ENCODE measurements at places on chromosomes 7 and 10.

GRCh38 chr7:150471886-150472285 is 21.5 kb downstream of the GIMAP8 start:
- DNase-seq: no peak

DNA sequence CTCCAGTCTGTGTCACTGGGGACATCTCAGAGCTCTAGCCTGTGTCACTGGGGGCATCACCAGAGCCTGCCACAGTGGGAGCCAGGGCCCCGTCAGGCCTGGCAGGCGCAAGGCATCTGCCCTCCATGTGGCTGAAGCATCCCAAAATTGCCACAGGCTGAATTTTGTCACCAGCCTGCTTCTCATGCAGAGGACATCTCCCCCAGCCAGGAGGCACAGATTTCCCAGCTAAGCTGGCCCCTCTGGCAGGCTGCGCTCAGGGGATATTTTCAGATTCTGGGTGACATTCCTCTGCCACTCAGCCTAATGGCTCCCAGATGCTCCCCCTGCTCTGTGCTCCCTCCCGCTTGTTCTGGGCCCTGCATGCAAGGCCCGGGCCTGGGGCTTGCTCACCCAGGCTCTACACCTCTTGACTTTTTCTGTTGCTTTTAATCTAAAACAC is 64.6 kb downstream of the COL13A1 start:
- no peak for DNase-seq

DNA sequence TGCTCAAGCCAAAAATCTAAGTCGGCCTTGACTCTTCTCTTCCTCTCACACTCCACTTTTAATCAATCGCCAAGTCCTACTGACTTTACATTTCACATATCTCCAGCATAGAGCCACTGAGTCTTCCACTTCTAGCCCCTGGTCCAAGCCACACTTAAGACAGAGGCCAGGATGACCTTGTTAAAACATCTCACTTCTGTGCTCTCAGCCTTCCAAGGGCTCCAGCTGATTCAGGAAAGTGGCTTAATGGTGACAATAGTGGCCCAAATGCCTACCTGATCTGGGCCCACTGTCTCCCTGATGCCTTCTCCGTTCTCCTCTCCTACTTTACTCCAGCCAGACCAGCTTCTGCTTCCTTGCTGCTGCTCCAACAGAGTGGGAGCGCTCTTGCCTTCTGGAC is 4.4 kb downstream of the TBATA start:
- DNase-seq: no peak

- DNase-seq: no peak
These were observed 40.0 kb upstream of the ASAH2 start for GRCh38 chr10:50291261-50291850.

GRCh38 chr7:42292991-42293521 is 56.0 kb upstream of the GLI3 start:
- DNase-seq: no peak

- no peak for DNase-seq
These were observed 874 bp downstream of the BAIAP2L1 start for GRCh38 chr7:98399890-98400541.

GRCh38 chr10:34635111-34635510 is 180.0 kb downstream of the PARD3 start:
- no peak for DNase-seq

DNA sequence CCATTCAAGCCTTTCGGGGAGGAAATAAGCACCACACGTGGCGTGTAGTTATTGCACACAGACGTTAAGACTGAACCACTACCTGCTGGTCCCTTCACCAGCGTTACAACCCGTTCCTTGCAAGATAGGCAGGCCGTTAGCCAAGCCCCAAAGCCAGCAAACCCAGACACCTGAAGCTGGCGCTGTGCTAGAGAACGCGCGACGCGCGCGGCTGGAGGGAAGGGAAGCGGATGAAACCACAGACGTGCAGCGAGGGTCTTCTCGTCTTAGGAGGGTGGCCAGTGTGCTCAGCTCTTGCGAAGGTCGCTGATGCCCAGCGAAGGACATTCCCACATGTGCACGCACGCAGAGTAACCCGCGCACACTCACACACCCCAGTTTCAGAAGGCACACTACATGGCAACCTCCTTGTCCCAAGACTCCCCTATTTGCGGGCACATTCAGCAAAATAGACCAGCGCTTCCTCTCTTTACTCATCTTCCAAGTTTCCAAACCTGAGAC is 980 bp downstream of the TMEM26 start:
- DNase-seq: no peak

- no peak for DNase-seq
These were observed 269.5 kb downstream of the TSPAN12 start for GRCh38 chr7:120588416-120588815.

DNA sequence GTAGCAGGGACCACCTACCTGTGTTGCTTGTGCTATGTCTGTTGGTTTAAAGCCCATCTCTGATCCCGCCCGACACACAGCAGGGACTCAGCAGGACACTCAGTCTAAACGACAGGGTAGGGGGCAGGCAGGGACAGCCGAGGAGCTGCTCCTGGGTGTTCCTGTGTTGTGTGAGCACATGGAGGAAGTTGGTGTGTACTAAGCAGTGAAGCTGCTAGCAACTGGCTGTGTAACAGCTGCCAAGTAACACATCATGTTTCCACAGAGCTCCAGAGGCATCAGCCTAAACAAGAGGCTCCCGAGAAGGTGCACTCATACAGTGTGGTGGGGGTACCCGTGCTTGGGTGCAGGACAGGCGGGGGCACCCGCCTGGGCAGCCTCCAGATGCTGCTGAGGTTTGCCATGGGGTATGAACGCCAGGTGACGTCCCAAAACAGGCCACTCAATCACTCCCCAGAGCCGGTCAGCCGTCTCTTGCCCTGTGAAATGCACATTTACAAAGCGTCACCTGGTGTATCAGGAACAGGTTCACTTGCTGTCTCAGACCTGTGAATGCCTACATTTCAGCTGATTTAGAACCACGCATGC is 59.6 kb downstream of the PTPRN2 start:
- DNase-seq: no peak

GRCh38 chr7:82051601-82052000 is 281.8 kb upstream of the HGF start:
- no peak for DNase-seq

- DNase-seq: no peak
These were observed 9.6 kb downstream of the EMX2 start for GRCh38 chr10:117552156-117552631.

- no peak for DNase-seq
These were observed 57.7 kb downstream of the SLC16A9 start for GRCh38 chr10:59651902-59652301.

DNA sequence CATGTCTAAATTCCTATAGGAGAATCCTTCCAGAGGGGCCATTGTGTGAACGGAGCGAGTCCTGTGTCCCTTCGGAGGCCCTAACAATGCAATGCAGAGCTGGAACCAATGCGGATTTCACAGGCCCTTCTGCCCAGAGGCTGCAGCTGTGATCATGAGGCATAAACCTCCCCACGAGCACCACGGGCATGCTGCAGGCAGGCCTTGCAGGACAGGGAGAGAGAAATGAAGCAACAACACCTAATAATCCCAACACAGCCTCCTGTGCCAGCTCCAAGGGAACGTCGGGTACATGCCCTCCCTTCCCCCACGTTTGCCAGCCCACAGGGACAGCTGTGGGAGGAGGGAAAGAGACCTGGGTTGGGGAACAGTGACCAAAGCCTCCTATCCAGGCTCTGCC is 74.4 kb downstream of the TNS3 start:
- DNase-seq: no peak

GRCh38 chr7:155638366-155638765 is 6.1 kb upstream of the RBM33 start:
- DNase-seq: no peak

DNA sequence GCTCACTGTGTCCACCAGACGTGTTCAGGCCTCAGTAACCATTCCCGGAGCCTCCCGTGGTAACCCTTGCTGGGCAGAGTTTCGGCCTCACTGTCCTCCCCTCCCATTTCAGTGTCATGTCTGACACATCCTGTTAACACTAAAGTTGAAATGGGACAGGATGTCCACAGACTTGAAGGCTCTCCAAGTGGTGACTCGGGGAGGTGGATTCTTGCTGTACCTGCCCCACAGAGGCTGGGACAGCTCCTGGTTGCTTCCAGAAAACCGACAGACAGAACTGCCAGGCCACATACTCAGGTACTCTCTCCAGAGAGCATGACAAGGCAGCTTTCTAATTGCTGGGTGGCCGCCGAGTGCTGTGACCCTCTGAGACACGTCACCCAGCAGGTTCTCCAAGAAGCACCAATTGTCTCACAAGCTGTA is 17.9 kb upstream of the CYTH3 start:
- no peak for DNase-seq

GRCh38 chr7:38858259-38858884 is 50.6 kb downstream of the VPS41 start:
- no peak for DNase-seq

DNA sequence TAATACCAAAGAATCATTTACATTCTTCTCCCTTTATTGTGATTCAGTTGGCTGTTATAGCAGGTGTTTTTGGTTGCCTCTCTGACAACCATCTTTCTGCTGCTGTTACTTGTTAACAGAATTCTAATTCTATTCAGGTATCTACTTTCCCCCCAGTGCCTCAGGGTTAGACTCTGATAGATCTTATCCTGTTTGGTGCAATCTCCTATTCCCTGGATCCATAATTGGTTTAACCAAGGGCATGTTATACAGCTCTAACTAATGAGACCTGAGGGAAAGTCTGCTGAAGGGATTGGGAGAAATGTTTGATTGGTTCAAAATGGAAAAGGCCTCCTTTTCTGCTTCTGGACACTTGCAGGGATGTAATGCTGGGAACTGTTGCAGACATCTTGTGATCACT is 161.5 kb downstream of the GPR158 start:
- DNase-seq: no peak

DNA sequence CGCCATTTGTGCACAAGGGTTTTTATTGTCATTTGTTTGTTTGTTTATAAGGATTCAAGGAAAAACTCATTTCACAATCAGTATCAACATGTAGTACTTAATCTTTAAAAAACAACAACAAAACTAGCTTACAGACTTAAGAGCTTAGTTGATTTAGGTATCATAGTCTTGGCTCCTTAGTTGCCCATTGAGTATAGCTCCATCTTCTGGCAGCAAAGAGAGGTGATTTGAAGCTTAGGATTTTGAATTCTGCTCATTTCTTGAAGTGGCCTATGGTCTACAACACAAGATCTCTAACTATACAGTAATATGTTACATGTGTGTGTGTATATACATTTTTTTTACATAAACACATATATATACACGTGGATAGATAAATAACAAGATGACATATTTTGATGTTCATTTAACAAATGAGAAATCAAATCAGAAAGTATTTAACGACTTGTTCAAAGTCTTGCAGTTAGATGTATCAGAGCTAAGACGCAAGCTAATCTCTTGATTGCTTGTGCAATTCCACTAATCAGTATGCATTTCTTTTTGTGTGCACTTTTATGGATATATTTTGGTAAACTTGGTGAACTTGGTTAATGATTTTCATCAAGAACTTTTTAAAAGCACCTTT is 307.3 kb downstream of the CAMK1D start:
- no peak for DNase-seq

- DNase-seq: no peak
These were observed 90.5 kb downstream of the BUB3 start for GRCh38 chr10:123244747-123245146.

- DNase-seq: no peak
These were observed 79.9 kb upstream of the THSD7A start for GRCh38 chr7:11911900-11912299.

DNA sequence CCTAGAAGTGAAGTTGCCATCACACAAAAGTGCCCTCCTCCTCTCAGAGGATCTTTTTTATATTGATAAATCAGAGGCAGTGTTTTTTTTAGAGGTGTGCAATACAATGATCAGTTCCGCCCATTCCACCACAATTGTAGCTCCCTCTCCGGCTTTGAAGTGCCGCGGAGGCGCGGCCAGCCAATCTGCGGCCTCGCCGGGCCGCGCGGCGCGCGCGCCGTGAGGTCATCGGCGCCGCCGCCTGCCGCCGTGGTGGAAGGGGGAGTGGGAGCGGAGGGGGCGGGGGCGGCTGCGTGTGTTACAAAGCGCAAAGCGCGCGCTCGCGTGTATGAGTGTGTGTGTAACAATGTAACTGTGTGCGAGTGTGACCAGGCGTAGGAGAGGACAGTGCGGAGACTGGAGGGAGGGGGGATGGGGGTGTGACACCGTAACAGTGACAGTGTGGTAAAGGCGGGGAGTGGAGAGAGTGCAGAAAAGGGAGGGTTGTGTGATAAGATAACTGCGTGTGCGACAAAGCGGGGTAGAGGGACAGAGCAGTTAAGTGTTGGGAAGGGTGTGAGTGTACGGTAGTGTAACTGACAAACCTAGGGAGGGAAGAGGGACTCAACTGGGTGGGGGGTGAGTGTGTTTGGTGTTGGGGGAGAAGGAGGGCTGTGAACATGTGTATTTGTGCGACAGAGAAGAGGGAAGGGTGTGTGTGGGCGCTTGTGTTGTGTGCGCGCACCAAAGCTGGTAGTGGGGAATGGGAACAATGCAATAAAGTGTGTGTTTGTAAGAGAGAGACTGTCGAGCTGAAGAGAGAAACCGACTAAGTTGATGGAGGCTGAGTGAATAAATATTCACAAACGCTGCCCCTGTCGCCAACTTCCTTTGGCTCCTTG is at the start of gene SP8:
Gene SP8, minus strand, starts transcription at position 108 of the 881 bp plus-strand sequence. Its CDS starts 88 bp downstream, at position 20.
- DNase-seq: no peak

DNA sequence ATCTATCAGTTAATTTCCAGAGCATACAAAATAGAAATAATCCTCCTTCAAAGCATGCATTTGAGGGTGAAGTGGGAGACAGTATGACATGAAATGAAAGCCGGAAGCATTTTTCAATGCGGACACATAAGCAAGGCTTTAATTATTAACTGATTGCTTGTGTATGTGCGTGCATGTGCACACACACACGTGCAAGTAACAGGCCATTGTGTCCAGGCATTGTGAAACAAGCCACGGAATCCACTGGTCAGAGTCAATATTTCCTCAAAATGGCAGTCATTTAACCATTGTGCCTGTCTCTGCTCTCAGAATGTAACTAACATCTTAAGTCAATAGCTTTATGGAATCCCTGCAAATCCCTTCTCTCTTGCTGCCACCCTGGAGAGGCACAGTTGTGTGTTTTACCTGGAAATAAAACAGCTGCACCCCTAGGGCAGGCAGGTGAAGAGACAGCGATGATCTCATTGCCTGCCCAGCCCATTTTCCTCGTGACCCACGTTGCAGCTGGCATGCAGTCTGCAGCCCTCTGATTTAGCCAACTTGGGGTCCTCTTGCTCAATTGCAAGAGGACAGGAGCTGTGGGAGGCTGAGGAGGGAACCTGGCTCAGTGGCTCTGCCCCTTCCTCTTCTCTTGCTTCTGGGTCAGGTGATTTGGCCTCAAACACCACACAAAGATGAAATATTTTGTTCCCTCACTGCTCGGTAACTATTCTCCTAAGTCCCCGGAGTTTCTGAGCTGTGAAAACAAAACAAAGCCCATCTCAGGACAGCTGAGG is 500.9 kb upstream of the ZMIZ1 start:
- no peak for DNase-seq

DNA sequence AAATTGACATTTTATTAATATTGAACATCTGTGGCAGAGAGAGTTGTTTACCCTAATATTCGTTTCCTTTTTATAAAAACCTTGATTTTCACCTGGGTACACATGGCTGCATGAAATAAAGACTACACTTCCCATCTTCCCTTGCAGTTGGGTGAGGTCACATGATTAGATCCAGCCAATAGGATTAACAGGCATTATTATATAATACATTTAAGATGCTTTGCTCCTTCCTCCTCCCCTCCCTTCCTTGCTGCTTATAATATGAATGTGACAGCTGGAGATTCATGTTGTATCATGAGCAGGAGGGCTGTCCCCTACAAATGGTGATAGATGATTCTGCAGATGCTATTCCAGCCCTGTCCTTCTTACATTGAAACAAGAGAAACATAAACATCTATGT is 146.6 kb downstream of the SH2D4B start:
- DNase-seq: no peak

- DNase-seq: no peak
These were observed 11.4 kb upstream of the HKDC1 start for GRCh38 chr10:69208761-69209160.
